ENCODE measurements at places on chromosomes 12 and 14.

GRCh38 chr14:47189911-47190484 lies 485.4 kb downstream of the MDGA2 start:
- no peak for DNase-seq

GRCh38 chr14:40629144-40629543 lies 977.5 kb upstream of the LRFN5 start:
- DNase-seq = no peak

DNA sequence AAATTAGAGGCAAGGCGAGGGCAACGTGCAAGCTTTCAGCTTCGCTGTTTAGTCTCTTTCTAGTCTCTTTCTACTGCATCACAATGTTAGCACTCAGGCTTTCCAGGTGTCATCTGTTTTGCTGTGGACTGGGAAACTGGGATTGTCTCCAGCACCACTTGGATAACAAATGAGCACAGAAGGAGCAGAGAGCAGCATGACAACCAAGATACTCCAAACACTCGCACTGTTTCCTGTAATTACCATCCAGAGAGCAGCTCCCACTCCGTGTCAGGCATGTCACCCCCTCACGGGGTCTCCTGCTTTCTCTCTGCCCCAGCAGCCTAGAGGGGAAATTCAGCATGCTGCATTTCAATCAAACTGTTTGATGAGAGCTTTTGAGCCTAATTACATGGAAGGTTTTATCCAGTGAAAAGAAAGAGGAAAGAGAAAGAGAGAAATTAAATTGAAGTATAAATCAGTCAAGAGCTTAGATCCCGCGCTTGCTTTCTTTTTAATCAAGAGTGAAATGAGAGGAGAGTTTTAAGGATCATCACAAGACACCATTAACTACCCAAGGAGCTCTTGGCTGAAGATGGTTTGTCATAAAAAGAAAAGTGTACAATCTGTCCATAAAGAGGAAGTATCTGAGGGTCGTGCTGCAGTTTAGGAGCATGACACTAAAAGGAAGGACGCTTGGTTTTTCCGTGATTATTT lies 917.7 kb downstream of the DIO2 start:
- no peak for DNase-seq

DNA sequence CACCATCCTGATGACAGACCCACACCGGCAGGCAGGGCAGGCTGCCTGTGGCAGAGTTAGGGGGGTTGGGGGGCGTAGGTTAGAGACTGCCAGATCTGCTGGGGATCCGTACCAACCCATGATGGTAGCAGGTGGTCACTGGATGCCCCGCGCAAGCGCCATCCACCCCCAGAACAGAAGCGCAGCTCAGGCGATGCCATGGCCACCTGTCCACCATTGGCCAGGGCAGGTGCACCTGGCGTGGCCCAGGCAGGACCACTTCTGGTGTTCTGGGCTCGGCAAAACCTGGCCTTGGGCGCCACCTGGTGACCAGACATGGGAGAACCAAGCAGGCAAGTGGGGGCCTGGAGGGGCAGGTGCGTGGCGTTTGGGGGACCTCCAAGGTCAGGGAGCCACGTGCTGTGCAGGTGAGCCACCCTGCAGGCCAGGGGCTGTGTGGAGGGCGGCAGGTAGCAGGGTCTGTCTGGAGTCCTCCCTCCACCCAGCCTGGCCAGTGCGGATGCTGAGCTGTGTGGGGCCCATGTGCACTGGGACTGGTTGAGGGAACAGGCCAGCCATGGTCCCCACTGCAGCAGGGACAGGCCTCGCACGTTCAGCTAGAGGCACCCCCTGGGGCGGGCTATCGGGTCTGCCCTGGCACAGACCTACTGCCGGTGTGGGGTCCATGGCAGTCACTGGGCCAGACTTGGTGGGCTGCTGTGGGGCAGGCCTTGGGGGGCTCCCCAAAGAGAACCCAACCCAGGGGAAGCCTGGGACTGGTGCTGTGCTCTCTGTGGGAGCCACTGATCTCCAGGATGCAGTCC lies 15.6 kb downstream of the BAG5 start:
- peak; percentile 62 for DNase-seq

DNA sequence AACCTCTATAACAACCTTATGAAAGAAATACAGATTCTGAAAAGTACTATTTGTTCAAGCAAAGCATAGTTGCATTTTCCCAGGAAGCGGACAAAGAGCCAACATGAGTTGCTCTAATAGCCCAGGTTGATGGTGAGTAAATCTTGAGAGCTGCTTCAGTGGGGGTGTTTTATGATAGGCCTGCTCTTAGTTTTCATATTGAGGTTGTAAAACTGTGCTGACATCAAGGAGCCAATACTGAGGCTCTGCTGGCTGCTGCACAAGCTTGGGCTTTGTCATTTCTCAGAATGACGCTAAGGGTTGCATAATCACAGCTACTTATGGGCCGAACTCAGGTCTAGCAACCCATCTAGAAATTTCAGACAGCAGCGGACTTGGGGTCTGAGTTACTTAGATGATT lies 11.5 kb downstream of the TBC1D30 start:
- DNase-seq = no peak

DNA sequence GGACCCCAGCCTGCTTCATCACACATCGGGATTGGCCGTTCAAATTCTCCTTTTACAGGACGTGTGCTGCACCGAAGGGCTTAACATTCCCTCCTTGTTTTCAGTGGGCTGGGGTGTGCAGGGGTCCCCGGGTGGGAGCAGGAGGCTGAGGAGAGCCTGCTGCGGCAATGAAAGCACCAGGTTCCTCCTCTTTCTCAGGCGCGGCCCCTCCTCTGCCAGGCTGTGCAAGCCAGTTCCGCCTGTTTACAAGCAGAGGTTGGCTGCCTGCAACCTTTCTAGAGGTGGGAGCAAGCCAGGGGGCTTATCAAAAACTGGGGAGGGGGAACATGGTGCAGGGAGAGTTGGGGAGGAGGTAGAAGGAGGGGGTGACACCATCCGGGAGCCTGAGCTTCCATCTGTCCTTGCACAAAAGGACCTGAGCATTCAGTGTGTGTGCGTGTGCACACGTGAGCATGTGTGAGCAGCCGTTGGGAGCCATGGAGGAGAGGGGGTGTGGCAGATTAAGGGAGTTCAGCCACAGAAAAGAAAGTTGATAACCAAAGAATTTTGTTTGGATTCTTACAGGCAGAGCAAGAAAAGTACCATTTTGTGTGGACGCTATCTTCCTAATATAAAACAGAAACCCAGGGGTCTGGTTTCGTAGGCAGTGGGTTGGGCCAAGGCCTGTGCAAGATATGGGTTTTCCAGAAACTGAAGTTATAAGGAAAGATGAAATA lies 108.8 kb upstream of the RFLNA start:
- no peak for DNase-seq

GRCh38 chr14:90379106-90379505 lies 17.7 kb upstream of the CALM1 start:
- no peak for DNase-seq

DNA sequence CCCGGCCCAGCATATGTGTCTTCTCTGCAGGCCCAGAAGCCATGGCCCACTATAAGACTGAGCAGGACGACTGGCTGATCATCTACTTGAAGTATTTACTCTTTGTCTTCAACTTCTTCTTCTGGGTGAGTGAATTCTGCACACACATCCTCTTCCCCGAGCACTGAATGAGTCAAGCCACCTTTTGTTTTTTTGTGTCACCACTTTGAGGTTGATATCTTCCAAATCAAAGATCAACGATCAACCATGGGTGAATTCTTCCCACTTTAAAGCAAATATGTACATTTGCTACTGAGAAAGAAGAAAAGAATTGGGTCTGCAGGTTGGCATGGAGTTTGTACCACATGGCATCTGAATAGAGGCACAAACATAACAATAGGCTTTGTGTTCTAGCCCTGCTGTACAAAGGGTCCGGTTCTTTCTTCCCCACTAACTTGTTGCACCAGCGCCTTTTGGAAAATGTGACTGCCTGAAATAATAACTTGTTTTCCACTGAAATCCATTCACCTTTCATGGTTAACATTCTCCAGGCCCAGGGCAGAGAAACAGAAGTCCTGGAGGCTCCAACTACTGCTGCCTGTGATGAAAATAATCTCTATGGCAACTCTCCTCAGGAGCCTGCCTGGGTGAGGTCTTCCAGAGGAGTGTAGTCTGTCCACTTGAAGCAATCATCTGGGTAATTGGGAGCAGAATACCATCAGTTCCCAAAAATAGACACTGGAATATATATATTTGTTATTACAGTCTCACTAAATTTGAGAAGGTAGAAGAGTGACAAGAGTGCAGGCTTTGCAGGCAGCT lies 27.6 kb downstream of the TSPAN11 start:
- DNase-seq = no peak

GRCh38 chr12:120249266-120249874 lies 16.2 kb downstream of the PXN start:
- DNase-seq = no peak

- no peak for DNase-seq
Observed at GRCh38 chr14:104504172-104504735, 75.3 kb upstream of the C14orf180 start.

GRCh38 chr12:124967016-124967739 lies 21.8 kb downstream of the DHX37 start:
- DNase-seq = no peak

GRCh38 chr14:36405589-36406274 lies 85.3 kb upstream of the MBIP start:
- DNase-seq = no peak

- DNase-seq = no peak
Observed at GRCh38 chr14:59678352-59678751, 101.7 kb upstream of the CCDC175 start.

- DNase-seq = no peak
Observed at GRCh38 chr14:72545411-72546311, 348.2 kb downstream of the DPF3 start.

DNA sequence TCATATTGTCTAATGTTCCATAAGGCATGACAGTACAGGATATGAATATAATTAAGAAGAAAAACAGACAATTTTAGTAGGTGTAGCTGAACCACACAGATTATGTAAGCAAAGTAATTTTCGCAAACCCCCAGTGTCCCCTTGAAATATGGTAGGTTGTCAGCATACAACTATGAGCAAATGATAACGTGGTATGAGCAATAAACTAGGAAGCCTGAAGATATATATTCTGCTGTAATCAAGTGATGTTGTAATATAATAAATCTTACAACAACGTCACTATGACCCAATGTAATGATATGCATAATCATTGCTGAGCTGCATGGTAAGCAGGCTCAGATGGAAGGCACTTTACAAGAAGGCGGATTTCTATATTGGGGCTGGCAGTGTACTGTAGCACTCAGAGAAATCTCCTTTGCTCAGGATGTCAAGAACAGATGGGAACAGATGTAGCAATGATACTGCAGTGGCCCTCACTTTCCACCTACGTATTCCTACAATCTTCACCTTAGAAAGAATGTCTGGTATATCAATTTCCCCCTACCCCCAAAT lies 47.8 kb upstream of the MYF6 start:
- no peak for DNase-seq

- DNase-seq = no peak
Observed at GRCh38 chr12:76426160-76426559, 77.9 kb upstream of the BBS10 start.

DNA sequence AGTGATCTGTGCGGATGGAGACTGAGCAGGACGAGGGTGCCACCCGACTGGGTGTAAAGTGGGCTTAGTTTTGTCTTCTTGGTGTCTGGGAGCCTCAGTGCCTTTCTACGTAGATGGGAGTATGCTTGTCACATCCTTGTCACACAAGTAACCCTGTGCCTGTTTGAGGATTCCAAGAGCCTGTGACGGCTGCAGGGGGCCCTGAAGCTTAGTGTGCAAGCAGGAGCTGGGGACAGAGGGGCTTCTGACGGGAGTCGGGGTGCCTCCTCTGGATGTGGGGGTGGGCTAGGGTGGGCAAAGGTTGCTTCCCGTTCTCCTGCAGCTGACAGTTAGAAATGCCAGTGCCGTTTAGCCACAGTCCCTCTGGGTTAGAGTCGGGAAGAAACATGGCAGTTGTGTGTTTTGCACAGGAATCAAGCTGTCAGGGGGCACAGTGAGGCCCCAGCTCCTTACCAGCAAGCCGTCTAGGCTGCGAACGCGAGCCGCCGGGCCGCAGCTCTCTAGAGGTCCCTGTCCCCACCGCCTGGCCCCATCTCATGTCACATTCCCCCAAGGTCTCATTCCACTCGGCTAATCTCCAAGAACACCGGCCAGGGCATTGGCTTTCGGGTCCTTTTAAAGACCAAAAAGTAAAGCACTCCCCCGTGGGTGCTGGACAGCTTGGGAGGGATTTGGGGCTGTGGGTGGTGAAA lies 7.0 kb downstream of the RTL1 start:
- DNase-seq = no peak

DNA sequence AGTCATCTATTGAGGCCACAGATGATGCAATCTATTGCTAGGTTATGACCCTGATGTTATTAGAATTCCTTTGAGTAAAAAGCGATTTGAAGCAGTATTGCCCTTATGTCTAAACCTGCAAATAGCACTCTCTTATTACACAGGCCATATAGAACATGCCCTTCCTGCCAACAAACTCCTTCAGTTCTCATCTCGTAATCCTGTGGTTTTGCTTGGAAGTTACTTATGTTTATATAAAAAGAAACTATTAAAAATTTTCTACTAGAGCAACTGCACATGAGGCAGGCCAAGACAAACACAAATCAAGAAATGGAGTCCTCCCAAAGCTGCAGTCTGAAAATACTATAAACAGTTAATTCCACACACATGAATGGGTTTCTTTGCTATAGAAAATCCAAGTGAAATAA lies 1200.2 kb downstream of the LRFN5 start:
- no peak for DNase-seq

- no peak for DNase-seq
Observed at GRCh38 chr12:120989687-120990086, 11.3 kb downstream of the HNF1A start.

- DNase-seq = no peak
Observed at GRCh38 chr14:104116756-104117340, 21.5 kb upstream of the KIF26A start.

- no peak for DNase-seq
Observed at GRCh38 chr14:90660865-90661570, 155.2 kb downstream of the TTC7B start.

GRCh38 chr14:100873096-100873482 lies 30.4 kb downstream of the RTL1 start:
- DNase-seq = no peak

DNA sequence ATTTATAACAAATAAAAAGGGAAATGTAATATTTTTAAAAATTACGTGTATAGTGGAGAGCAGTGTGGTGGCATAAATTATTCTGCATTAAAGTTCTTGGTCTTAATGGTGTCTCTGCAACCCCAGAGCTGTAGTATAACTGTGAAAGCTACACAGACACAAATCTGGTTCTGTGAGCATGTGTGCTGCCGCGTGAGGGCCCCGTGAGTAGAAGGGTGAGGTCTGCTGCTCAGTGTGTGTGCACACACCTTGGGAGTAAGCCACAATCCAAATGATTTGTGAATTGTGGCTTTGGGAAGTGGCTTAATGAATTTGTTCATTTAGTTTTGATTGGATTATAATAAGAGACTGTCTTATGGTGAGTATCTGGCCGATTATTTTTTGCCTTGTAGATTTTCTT lies 16.8 kb downstream of the PELI2 start:
- no peak for DNase-seq

DNA sequence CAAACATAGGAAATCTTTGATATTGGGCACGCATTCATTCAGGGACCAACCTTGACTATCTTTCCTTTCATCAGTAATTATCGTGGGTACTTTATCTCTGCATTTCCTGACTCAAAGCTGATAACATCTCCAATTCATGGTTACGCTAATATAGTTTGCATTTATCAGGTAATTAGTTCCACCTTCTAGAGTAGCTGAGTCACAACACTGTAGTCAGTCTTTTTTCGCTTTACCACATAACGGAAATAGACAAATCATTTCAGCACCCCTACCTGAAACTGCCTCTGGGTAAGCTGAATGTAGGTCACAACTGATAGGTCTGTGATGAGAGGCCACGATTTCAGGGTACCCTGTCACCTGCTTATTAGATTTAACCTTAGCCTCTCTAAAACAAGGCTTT lies 36.7 kb upstream of the IL22 start:
- DNase-seq = no peak

All from A549 (cell line).